ENCODE measurements at places on chromosomes 5 and 9. TPM values are rescaled to one million over a fixed set of nuclear protein-coding genes. Genes with fewer than 3 reads are reported as not detected.

The PHYKPL gene
- total RNA-seq: 10.0 TPM

The ZNF454 gene
- not detected for total RNA-seq

The EPB41L4A gene
- 1.7 TPM for total RNA-seq

The NKD2 gene
- total RNA-seq: 12.5 TPM

The URM1 gene
- 75.2 TPM for total RNA-seq

Measured in A549 treated with ZK216348 at 1 μM for 4 hours (cell line).